ENCODE measurements at places on chromosomes 1 and 21.

GRCh38 chr1:228304225-228304624, 96.4 kb downstream of the OBSCN start:
- DNase-seq = no peak

- DNase-seq = no peak
Measured at GRCh38 chr1:200771625-200772555, 33.2 kb downstream of the CAMSAP2 start.

- DNase-seq = no peak
Measured at GRCh38 chr1:85756864-85757263, 48.6 kb upstream of the ZNHIT6 start.

DNA sequence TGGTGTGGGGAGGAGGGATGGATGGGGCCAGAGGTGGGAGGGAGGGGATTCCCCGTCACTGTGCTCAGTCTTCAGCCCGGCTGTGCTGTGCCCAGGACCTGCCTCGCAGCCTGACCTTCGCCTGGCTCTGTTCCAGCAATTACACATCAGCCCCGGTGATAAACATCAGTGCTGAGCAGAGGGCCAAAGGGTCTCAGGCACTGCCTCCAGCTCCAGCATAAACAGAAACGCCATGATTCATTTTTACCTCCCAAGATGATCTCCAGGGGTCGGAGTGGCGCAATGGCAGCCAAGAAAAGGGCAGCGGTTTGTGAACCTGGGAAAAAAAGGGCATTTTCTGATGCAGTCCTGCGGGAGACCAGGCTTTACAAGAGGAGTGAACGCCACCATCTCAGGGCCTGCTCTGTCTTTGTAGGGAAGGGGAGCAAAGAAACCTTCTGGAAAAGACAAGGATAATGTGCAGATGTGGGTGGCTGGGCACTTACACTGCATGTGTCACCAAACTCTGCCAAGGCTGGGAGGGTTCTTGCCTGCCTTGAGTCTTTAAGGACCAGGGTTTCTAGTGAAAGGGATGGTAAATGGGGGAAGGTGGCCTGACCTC, 28.1 kb downstream of the SHISA4 start:
- DNase-seq = no peak

GRCh38 chr1:171220081-171220420, 28.2 kb upstream of the FMO1 start:
- no peak for DNase-seq

Data from C1 segment of cervical spinal cord (tissue), 14 donors.